Left hindlimb (tissue), 1 donor: ENCODE measurements at places on chromosomes 12 and 14.

DNA sequence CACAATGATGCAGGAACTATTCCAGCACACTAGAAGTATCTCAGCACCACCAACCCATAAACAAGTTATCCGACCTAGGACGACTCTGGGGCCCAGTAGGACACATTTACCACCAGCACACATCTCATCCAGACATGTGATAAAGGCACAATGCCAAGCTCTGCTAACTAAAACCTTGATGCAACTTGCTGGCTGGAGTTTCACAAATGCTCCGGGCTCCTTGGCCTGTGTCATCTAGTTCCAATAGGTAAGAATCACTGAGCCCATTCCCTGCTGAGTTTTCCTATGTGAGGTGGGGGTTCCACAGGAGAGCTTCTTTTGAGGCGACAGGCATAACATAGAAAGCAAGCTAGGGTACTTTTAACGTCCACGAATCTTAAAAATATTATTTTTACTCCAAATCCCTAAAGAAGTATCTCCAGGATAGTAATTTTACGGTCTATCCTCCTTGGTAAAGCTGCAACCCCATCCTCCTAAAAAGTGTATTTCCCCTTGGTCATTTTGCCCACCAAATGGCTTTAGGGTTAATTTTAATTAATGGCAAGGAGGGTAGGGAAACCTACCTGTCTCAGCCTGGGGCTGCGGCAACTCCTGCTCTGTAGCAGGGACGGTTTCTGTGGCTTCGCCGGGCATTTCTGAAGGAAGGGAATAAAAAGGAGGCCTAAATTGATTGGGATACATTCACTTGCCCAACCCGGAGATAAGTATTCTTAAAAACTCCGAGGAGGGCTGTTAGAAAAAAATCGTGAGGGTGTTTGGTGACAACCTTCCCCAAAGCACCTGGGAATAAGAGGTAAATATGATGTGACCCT, 1.0 kb downstream of the NACA start:
- no peak for DNase-seq

GRCh38 chr12:65655074-65655493, 169.2 kb upstream of the HMGA2 start:
- DNase-seq: no peak

- DNase-seq: no peak
Observed at GRCh38 chr14:101412739-101413138, 148.6 kb upstream of the DIO3 start.

GRCh38 chr12:111828338-111828979, 13.6 kb upstream of the MAPKAPK5 start:
- DNase-seq: no peak

- no peak for DNase-seq
Observed at GRCh38 chr12:27003421-27004381, 10.5 kb downstream of the TM7SF3 start.

- DNase-seq: no peak
Observed at GRCh38 chr14:72744416-72745120, 149.3 kb downstream of the DPF3 start.
